ENCODE measurements at places on chromosomes 16 and 17. TPM values are rescaled to one million over a fixed set of nuclear protein-coding genes. Genes with fewer than 3 reads are reported as not detected.

GRCh38 chr16:26108836-26109505, 417.2 kb downstream of the HS3ST4 start:
- DNase-seq, result no peak

DNA sequence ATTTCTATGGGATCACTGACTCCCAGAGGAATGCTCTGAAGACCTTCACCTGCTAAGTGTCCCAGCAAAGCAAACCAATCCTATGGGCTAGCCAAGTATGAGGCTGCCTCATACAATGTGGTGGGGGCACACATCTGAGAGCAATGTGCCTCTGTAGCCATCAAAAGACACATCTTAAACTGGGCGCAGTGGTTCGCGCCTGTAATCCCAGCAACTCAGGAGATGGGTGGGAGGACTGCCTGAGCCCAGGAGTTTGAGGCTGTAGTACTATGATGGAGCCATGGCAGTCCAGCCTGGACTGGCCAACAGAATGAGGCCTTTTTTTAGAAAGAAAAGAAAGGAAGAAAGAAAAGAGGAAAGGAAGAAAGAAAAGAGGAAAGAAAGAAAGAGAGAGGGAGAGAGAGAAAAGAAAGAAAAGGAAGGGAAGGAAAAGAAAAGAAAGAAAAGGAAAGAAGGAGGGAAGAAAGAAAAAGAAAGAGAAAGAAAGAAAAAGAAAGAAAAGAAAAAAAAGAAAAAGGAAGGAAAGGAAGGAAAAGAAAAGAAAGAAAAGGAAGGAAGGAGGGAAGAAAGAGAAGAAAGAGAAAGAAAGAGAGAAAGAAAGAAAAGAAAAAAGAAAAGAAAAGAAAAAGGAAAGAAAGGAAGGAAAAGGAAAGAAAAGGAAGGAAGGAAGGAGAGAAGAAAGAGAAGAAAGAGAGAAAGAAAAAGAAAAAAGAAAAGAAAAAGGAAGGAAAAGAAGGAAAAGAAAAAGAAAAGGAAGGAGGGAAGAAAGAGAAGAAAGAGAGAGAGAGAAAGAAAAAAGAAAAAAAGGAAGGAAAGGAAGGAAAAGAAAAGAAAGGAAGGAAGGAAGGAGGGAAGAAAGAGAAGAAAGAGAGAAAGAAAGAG, 430.3 kb downstream of the SLC39A11 start:
- DNase-seq, result no peak

GRCh38 chr16:1494711-1495110, 1.6 kb downstream of the TELO2 start:
- DNase-seq, result no peak

DNA sequence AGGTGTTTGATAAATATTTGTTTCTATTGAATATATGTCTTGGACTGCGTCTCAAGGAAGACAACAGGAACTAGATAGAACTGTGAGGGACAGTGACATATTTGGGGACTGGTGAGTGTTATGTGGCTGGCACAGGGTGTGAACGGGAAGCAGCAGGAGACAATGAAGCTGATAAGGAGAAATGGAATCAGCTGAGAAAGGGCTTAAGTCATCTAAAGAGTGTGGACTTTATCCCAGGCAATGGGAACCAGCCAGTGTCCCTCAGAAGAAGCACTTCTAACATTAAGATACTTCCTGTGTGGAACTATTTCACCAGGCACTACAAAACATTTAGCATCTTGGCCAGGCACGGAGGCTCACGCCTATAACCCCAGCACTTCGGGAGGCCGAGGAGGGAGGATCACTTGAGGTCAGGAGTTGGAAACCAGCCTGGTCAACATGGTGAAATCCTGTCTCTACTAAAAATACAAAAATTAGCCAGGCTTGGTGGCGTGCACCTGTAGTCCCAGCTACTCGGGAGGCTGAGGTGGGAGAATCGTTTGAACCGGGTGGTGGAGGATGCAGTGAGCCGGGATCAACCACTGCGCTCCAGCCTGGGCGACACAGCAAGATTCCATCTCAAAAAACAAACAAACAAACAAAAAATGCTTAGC, 41.2 kb downstream of the ARHGAP17 start:
- peak; percentile 64 for DNase-seq

- DNase-seq, result no peak
Measured at GRCh38 chr16:84455031-84455430, 49.4 kb downstream of the MEAK7 start.

- no peak for DNase-seq
Measured at GRCh38 chr16:47136099-47136842, 7.5 kb downstream of the NETO2 start.

GRCh38 chr17:17328251-17328650, 25.1 kb downstream of the NT5M start:
- no peak for DNase-seq

DNA sequence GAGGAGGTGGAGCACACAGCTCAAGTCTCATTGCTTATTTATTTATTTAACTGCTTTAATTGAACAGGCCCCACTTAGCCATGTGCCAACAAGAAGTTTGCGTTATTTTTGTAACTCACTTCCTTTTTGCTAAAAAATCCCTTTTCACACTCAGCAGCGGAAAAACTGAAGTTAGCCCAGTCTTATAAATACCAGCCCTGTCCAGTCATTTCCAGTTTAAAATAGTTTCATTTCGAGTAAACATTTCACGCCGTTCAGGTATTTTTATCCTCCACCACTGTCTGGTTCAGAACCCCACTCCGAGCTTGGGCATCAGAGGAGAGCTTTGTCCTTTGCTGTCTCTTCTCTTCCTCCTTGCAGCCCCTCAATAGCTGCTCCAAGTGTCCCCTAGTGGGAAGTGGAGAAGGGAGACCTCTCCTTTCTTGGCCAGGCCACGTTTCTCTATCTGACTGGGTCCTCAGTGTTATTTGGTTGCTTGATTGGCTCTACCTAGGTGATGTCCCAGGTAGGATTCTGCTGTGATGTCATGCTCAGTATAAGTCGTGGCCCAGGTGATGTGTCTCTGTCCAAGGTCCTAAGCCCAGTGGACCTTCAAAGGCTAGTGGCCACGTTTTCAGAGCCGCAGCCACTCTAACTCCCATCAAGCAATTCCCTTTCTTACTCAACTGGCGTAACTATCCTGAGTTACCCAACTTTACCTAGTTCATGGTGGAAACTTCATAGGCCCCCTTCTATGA, 53.0 kb upstream of the GAS7 start:
- DNase-seq, result no peak

DNA sequence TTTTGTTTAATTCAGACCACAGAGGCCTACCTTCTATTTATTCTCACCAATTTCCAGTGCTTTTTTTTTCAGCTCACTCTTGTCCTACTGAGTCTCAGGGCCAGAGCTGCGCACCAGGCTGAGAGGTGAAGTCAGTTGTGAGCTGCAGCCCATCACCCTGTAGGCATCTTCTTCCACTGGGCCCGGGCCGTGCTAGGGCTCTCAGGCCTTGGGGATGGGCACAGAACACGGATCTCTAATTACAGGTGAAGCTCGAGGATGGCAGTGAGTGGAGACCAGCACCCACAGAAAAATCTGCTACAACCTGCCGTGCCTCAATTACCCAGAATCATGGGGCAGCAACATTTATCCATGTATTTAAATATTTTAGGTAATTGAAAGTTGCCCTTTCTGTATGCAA, 82.1 kb downstream of the IRX5 start:
- DNase-seq, result no peak

DNA sequence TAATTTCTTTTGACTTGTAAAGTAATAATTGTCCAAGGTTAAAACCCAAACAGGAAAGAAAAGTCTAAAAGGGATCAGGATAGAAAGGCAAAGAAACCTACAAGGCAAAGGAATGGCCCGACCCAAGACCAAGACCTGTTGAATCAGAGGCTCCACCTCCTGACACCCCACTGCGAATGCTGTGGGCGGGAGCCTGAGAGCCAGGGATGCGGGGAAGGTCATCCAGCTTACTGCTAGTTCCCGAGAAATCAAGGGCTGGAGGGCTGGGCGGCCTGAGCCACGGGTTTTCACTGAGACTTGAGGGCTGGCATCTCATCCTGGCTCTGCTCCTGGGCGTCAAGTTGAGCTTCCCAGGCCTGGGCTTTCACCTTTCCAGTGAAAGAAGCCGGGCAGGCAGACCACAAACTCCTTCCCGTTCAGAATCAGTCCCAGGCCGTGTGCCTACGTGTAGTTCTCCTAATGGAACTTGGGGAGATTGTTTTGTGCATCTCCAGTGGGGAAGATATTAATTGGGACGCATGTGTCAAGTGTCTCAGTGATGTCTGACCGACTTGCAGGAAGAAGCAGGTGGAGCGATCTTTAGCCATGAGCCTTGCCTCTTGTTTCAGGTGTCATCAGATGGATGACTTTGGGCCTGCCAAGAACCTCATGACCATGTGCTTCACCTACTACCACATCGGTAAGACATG, 36.9 kb downstream of the CIBAR2 start:
- no peak for DNase-seq

- peak; percentile 92 for DNase-seq
Measured at GRCh38 chr16:3364774-3365427, 9.2 kb downstream of the OR2C1 start.

DNA sequence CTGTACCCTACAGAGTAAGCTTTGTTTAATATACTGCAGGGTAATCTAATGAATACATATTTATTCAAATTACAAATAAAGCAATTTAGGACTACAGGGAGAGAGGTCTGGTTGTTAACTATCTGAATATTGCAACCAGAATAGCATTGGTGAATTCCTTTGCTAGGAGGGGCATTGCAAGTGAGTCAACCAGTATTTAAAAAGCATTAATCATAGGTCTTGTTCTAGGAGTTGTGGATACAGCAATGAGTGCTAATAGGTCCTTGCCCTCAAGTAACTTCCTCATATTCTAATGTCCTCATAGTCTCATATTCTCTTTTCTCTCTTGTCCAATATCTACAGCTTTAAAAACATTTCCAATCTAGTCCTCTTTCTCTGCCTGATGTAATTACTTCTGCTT, 531.4 kb downstream of the CDH11 start:
- DNase-seq, result no peak

GRCh38 chr16:85856079-85856478, 42.9 kb upstream of the IRF8 start:
- DNase-seq, result no peak

- no peak for DNase-seq
Measured at GRCh38 chr17:66522591-66523272, 220.3 kb downstream of the PRKCA start.

DNA sequence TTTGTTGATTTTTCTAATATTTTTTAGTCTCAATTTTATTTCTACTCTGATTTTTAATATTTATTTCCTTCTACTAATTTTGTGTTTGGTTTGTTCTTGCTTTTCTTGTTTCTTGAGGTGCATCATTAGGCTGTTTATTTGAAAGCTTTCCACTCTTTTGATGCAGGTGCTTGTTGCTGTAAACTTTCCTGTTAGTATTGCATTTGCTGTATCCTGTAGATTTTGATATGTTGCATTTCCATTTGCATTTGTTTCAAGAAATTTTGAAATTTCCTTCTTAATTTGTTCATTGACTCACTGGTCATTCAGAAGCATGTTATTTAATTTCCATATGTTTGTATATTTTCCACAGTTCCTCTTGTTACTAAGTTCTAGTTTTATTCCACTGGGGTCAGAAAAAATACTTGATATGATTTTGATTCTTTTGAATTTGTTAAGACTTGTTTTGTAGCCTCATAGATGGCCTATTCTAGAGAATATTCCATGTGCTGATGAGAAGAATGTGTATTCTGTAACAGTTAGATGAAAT, 43.1 kb upstream of the NACA2 start:
- DNase-seq, result no peak

GRCh38 chr16:10538583-10538982, 41.8 kb downstream of the EMP2 start:
- no peak for DNase-seq

DNA sequence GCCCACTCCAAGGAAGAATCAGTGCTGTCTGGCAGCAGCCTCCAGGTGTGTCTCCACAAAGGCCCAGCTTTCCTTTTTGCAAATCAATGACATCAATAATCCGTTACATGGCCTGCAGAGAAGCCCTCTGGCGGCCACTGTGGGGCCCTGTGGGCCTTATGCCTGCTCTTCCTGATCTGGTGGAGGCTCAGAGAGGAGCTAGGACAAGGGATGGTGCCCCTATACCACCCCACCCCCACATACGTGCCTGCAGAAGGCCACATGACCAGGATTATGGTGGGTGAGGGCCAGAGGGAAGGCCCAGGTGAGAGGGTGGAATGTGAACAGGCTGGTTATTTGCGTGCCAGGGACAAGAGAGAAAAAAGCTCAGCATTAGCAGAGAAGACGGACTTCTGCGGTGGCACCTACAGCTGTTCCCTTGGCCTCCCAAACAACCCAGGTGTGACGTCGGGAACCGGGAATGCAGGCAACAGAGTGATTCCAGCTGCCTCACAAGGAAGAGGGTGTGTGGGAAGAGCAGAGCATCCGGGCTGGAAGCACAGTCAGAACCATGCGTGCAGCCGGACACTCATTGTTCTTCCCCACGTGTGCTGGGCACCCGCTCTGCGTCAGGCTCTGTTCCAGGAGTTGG, 22.5 kb downstream of the EIF4A3 start:
- DNase-seq, result no peak

DNA sequence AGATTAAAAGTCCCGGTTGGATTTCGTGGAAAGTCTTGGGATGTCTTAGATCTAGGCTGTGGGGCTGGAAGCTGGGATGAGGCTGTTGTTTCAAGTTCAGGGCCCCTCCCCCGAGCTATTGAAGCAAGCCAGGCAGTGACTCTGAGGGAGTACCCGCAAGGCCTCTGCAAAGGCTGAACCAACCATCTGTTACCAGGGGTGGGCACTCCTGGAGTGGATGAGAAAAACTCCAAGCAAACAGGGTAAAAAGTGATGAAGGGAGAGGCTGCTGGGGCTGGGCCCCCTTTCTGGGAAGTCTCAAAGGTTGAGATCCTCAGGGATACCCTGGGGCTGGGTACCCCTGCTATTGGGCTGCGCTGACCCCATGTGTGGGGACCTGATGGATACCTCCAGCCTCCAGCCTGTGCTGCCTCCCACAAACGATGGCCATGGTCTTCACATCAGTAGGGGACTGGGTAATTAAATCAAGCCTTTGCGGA, 82.4 kb upstream of the KIFC3 start:
- no peak for DNase-seq

DNA sequence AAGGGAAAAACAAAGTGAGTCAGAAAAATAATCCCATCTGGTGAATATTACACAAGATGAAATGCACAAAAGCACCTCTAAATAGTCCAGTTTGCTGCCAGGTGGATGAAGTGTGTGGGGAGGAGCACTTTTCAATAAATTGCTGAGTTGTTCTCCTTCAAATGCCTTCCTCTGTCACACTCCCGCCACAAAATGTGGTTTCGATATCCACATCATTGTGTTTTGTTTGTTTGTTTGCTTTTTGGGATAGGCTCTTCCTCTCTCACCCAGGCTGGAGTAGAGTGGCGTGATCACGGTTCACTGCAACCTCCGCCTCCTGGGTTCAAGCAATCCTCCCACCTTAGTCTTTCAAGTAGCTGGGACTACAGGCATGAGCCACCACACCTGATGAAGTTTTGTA, 24.6 kb upstream of the SHISA9 start:
- DNase-seq, result no peak

- no peak for DNase-seq
Measured at GRCh38 chr16:1637526-1637925, 25.4 kb downstream of the CRAMP1 start.

- DNase-seq, result no peak
Measured at GRCh38 chr17:63927464-63928171, 4.5 kb downstream of the CD79B start.

GRCh38 chr17:30005709-30006320, 64.4 kb downstream of the EFCAB5 start:
- peak; percentile 30 for DNase-seq

Gene LGALS9B
- 0.54 TPM for polyA plus RNA-seq

Gene WNT9B
- not detected for polyA plus RNA-seq

Gene PRAC1
- polyA plus RNA-seq, result not detected

Gene CDH5
- polyA plus RNA-seq, result 20.2 TPM

Gene RPH3AL
- polyA plus RNA-seq, result 8.2 TPM

Gene ZFP1
- polyA plus RNA-seq, result 8.3 TPM

Gene DYNLRB2
- 0.52 TPM for polyA plus RNA-seq

Gene EMC6
- polyA plus RNA-seq, result 39.7 TPM

Gene ADAMTS18
- polyA plus RNA-seq, result 1.9 TPM

Gene C16orf96
- 0.18 TPM for polyA plus RNA-seq
